Cardiac septum (tissue), 1 donor: ENCODE measurements at places on chromosomes 3 and 15.

GRCh38 chr3:198032039-198032936, 72.3 kb downstream of the LMLN start:
- no peak for DNase-seq

DNA sequence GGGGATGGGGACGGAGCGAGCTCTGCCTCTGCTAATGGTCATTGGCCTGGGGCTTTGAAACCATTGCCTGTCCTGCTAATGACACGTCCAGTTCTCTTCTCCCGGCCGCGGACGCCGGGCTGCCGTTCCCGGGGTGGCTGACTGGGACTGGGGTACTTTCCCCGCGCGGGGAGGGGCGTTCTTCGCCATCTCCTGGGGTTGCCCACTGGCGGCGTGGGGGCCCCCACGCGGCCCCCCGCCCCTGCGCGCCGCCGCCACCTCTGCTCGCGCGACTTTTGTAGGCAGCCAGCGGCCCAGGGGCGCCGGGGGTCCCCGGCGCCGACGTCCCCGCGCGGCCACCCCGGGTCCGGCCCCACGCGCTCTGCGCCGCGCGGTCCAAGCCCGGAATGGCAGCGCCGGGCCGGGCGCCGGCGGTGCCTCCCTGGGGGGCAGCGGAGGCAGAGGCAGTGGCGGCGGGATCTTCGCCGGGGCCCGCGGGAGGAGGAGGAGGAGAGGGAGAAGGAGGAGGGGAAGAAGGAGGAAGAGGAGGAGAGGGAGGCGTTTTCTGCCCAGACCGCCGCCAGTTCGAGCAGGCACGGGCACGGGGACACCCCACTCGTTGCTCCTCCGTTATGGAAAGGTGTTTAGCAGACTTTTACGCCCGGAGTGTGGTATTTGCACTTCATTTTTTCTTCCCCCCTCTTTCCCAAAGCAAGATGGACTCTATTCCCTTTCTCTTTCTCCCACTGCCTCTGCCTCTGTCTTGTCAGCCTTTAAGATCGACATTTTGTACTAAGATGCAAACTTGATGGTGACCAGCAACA, 2.3 kb downstream of the BBX start:
- DNase-seq: peak; percentile 78

GRCh38 chr3:195212033-195212748, 58.8 kb downstream of the XXYLT1 start:
- DNase-seq: no peak

DNA sequence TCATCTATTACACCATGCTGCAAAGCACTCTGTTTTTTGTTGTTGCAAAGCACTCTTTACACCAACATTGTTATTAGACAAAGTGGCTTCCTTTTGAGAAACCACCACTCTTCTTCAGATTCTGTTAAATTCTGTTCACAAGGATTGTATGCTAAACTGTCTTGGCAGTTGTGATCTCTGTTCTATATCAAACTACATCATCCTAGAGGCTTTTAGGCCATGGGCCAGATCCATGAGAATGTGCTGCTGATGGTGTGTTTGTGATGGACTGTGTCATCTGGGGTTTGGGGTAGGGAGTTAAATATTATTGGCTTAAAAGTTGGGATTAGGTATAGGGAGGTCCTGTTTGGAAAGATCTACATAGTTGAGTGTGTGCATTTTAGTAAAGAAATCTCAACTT, 229.8 kb downstream of the GAP43 start:
- DNase-seq: no peak

- DNase-seq: no peak
Measured at GRCh38 chr15:77797270-77797669, 164.6 kb upstream of the LINGO1 start.

DNA sequence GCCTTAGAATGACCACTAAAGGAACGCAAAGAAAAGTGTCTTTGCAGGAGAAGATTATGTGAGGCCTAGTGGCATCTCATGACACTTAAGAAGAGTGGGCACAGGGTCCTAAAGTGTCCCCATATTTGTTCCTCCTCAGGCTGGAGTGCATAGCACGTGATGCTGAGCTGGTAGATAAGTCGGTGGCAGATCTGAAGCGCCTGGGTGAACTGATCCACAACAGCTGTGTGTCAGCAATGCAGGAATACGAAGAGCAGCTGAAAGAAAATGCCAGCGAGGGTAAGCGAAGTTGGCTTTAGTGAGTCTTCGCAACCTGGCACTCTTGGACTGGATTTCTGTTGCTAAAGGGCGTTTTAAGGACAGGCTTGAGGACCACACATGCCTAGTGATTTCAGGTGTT, 92.6 kb downstream of the CHD2 start:
- DNase-seq: no peak

DNA sequence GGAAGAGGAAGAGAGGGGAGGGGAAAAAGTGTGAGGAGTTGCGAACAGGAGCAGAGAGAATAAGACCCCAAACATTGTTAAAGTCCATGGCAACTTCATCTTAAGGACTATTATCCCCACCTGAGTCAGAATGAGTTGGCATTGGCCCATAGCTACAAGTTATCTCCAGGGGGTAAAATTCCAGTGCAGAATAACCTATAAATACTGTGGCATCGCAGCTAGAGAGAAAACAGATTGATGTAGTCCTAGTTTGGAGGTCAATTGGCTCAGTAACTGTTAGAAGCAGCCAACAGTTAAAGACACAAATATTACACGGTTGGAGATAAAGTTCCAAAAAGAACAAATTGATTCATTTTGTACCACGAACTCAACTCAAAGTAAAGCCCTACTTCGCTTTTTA, 313.9 kb upstream of the CCDC54 start:
- no peak for DNase-seq

GRCh38 chr15:76179023-76179422, 119.2 kb downstream of the TMEM266 start:
- DNase-seq: no peak

GRCh38 chr3:52915294-52915693, 17.9 kb upstream of the STIMATE start:
- DNase-seq: no peak

DNA sequence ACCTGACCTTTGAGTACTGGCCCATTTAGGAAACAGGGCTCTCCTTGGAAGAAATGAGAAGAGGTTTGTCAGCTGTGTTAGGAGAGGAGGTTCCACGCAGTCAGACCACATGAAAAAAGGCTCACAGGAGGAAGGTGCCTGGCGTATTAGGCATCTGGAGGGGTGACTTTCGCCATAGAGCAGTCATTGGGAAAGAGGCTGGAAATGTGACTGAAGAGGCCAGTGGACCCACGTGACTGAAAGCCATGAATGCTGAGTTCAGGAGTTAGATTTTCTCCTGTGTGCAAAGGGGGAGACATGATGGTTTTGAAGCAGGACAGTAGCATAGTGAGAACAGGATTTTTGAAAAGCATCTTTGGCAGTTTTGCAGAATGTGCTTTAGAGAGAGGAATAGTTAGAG, 29.7 kb upstream of the RNF7 start:
- no peak for DNase-seq

DNA sequence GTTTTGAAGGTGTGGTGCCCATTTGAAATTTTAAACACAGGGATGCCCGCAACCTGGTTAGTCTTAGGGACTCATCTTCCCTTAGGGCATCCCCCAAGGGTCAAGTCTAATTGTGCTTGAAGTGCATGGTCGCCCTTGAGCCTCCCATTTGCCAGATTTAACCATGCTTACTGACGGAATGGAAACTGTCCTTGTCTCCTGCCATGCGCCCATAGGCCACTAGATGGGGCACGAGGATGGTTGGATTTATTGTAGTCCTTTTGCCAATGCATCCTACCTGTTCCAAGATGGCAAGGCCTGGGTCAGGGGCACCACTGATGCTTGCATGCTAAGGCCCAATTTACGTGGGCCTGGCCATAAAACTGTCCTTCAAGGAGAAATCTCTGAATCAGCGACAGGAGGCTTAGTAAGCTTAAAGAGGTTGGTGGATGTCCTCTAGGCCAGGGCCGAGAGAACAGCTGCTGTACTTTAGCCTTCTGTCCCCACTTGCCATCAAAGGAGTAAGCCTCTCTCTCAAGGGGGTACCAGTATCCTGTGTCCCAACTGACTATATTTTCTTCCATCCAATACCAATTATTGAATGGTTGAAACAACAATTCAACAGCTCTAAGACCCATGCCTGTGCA, 355.4 kb downstream of the OTOL1 start:
- DNase-seq: no peak

GRCh38 chr3:21901484-21901883, 150.5 kb upstream of the ZNF385D start:
- DNase-seq: no peak

- DNase-seq: no peak
Measured at GRCh38 chr15:79170256-79170664, 79.7 kb upstream of the RASGRF1 start.

- DNase-seq: peak; percentile 29
Measured at GRCh38 chr3:129413687-129414506, 14.5 kb downstream of the EFCAB12 start.

DNA sequence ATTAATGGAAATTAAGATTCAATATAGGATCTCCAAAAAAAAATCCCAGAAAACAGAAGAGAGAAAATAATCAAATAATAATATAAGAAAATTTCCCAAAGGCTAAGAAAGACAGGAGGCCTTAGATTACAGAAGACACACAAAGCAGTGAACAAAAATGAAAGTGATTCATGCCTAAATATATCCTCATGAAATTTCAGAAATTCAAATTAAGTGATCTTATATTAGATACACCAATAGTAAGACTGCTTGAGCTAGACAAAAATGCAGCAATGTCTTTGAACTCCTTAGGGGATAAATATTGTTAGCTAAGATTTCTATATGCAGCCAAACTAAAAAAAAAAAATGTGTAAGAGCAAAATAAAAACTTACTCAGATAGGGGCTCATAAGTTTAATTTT, 44.6 kb upstream of the ARPP21 start:
- no peak for DNase-seq

DNA sequence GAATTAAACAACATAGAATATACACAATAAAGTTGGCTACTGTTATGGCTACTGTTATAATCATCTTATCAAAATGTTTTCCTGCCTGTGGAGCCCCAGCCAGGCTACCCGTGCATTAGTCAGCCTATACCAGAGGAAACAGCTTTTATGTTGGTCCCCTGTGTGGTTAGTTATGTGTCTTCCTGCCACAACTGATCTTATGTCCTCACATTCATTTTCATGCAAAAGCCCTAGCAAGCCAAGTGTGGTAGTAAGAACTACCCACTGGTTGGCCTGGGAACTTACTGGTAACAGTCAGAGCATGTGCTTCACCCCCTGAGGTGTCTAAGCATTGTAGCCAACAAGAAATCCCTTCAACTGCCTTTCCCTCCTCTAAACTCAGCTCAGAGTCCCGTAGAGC, 21.8 kb downstream of the MGLL start:
- DNase-seq: no peak

DNA sequence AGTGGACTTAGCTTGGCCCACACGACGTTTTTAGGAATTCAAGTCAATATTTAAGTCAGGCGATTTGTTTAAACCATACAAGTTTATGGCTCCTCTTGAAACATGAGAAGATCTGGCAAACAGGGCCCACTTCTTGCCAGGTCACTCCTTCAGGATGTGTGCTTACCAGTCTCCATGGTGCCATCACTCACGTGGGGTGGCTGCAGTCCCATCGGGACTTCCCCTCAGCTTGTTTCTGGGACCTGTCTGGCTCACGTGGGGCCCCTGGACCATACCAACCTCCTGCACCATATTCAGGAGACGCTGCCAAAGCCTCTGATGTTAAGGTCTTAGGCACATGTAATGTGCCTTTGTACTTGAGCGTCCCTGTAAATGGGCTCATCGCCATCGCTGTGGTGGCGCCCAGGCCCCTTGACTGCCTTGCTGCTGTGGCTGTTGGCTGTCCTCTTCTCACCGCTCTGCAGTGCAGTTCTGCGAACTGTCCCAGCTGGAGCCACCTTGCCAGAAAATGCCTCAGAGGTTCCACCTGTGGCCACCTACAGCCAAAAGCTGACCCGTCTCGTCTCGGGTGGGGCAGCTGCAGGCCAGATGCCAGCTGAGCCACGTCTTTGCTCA, 8.9 kb downstream of the MCM2 start:
- DNase-seq: no peak

DNA sequence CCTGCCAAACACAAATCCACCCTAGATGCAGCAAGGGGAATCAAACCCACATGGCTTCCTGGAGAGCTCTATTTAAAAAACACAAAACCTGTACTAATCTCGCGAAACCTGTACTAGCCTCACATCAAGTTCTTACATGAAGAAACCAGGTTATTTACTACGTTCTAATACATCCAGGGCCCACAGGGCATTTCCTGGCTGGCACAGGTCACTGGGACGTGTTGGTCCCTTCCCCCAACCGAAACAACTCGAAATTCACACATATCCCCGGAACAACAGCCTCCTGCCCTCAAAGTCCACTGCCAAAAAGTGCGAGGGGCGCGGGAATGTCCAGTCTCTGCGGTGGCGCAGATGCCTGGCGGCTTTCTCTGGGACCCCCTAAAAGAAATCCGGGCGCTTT, 955 bp downstream of the CDCP1 start:
- DNase-seq: no peak

- no peak for DNase-seq
Measured at GRCh38 chr3:101217472-101218245, 102.7 kb downstream of the IMPG2 start.

DNA sequence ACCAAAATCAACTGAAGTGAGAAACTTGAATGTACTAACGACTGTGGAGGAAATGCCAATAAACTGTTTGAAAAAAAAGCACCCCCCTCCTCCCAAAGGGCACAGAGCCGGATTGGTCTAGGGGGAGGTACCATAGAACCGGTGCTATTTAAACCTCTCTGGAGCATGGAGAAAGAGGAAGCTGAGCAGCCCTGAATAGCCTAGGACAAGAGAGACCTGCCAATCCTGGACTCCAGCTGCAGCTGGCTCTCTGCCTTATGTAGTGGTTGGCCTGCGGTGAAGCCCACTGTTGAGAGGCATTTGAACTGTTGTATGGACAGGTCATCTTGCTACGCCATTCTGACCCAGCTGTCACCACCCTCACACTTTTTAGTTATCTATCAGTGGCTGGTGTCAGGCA, 1.5 kb upstream of the SH3GL3 start:
- no peak for DNase-seq

DNA sequence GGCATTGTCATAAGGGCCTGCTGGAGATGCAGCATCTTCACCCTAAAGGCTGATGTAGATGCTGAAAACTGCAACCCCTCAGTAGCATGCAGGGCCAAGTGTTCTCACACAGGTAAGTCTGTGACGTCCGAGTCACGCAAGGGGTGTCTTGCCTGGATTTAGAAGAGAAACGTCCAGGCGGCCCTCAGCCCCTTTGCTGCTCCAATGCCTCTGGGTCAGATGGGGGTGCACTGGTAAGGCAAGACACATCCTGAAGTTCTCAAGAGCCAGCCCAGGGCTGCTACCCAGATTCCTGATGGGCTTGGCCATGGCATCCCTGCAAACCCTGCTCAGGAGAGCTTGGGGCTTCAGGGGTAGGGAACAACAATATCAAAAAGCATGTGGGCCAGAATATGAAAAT, 25.4 kb downstream of the ONECUT1 start:
- DNase-seq: no peak

DNA sequence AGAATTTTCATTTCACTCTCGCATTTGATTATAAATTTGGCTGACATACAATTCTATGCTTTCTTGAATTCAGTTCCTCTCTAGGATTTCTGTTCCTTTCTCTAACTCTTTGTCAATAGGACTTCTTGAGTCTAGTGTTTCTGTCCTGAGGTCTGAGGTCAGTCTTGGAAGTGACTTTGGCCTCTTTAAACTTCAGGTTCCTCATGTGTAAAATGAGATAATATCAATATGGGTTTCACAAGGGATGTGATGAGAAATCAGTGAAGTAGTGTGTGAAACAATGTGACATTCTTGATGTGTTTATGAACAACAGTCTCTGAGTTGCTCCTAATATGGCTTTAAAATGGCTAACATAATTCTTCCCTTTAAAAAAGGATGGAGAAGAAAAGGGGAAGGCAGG, 92.2 kb downstream of the SV2B start:
- no peak for DNase-seq
